Stimulated activated CD8-positive, alpha-beta memory T cell treated with anti-CD3 and anti-CD28 coated beads, Interleukin-7, amount 100 ng/mL, for 1 hour (primary cell): ENCODE measurements at places on chromosomes 4 and X.
A peak's percentile ranks its signal among the peaks of the same experiment; 100 is the strongest.

- no peak for DNase-seq
Observed at GRCh38 chr4:143399113-143399949, 62.7 kb downstream of the GAB1 start.

DNA sequence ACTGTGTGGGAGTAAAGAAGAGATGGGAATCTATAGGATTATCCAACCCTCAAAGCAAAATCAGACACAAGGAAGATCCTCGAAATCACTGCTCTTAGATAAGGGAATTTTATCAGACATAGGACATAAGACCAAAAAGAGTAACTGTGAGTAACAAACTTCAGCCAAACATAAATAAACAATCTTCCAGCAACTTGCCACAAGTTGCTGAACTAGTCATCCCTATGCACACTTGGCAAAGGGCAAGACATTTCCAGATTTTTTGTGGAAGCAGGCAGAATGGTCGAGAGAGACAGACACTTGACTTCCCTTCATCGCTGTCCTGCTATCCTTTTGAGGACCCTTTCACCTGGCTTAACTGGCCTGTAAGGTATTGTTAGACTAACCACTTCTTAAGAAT lies 89.6 kb downstream of the KCNIP4 start:
- DNase-seq, result no peak

GRCh38 chrX:1554469-1555210 lies 17.7 kb upstream of the P2RY8 start:
- peak; percentile 23 for DNase-seq

GRCh38 chr4:6873291-6873690 lies 36.3 kb upstream of the TBC1D14 start:
- no peak for DNase-seq

DNA sequence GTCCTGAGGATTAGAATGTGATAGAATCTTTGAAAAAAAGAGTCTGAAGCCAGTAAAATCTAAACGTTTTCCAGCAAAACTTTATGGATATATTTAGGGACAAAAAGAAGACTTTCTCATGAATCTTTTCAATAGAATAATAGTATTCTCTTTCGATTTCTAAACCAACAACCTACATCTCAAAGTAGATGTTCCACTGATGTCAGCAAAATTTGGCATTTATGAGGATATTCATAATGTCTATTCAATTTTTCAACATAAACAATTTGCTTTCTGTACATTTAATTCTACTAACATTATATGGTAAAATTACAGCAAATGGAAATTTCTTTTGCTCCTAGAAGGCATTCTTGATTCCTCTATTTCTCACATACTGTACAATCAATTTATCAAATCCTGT lies 886.5 kb downstream of the CENPC start:
- no peak for DNase-seq

DNA sequence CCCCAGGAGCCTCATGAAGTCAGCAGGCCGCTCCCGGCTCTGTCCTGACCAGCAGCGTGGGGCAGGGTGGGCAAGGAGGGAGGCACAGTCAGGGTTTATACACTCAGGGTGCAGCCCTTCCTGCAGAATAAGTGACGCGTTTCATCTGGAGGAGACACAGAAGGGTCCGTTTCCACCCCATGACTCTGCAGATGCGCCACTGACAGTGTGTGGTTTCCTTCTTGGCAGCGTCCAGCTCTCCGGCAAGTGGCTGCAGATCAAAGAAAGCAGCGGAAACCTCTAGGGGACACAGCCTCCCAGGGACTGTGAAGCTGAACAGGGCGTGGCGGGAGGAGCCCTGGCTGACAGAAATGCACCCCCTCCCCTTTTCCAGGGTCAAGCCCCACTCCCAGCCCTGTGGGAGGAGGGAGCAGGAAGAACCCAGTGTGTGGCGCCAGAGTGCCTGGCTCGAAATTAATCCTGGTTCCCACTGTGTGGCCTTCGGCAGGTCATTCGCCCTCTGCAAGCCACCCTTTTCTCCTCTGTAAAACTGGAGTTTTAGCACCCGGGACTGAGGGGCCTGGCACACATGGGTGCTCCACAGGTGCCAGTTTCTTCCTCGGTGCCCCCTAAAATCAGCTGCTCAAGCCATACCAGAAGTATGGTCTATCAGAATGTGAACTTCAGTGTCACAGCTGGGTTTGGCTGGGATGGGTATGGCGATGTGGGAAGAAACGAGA lies 17.3 kb upstream of the TBC1D14 start:
- no peak for DNase-seq

- no peak for DNase-seq
Observed at GRCh38 chr4:170270628-170271027, 180.9 kb upstream of the AADAT start.

GRCh38 chrX:2898846-2899512 lies 30.2 kb downstream of the ARSD start:
- DNase-seq, result no peak

GRCh38 chr4:8928074-8928473 lies 56.4 kb upstream of the HMX1 start:
- no peak for DNase-seq

DNA sequence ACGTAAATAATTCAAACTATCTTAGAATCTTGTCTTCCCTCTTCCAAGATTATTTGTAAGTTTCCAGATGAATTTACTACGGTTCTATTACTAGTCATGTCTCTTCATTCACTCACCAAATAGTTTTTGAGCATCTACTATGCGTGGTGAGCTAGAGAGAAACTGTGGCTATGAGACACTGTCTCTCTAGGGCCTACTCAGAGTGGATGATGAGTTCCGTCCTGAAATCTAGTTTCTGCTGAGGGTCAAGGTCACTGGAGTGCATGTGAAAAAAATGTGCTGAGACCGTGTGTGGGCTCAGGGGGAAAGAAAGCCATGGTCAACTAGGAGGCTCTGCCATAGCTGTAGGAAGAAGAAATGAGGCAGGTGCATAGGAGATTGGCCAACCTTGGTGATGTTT lies 320.2 kb upstream of the GATB start:
- no peak for DNase-seq

- no peak for DNase-seq
Observed at GRCh38 chr4:159266981-159267868, 164.3 kb downstream of the RAPGEF2 start.

DNA sequence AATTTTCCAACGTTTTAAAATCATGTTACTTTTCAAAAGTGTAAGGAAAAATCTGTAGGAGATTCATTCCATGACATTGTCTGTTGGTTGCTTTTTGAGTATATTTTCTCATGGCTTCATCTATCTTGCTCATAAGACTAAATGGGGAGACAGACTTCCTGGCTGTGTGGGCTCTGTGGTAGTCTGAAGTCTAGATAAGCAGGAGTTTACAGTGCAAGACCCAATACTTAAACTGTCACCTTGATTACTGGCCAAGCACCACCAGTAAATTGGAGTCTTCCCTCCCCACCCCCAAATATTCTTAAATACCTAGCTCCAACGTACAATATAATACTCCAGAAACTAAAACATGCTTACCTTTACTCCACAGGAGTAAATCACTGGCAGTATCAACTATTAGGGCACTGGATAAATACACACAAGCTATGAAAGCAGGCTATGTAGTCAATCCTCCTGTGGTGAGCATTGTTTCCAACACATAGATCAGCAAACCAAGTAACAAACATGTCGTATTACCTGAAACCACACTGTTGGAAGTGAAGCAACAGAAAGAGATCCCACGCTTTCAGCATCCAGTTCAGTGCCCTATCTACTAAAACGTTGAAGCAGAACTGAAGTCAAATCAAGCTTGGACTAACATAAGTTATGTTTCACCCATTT lies 6.2 kb downstream of the HNRNPD start:
- no peak for DNase-seq

GRCh38 chr4:76714226-76714625 lies 183.7 kb downstream of the SOWAHB start:
- DNase-seq, result no peak

DNA sequence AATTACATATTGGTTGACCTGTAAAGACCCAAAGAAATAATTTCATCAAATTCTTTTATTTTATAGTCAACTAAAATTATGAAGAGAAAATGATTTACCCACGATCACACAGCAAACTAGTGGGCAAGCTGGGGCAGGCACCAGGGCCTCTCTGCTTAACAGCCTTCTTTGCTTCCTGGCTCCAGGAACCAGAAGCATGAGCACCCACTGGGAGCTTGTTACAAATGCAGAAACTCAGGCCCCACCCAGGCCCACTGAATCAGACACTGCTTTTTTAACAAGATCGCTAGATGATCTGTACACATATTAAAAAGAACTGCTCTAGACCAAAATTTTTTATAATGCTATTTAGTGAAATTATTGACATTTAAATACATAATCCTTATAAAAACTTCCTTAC lies 95.0 kb downstream of the GEMIN8 start:
- no peak for DNase-seq

DNA sequence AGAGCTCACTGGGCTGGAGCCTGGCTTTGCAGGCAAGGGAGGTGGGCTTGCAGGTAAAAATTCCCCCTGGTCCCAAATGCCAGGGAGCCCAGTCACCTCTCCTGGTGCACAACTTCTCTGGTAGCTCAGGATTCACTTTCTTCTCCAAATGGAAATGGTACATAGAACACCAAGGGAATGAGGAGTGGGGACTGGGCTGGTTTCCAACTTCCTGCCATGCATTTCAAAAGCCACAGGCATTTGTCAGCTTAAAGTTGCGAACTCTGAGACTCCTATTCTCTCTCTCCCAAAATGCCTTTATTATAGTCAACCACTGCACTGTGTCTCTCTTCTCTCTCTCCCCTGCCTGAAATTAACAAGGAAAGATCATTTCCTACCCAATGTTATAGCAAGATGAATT lies 177.3 kb downstream of the GRIA3 start:
- no peak for DNase-seq

DNA sequence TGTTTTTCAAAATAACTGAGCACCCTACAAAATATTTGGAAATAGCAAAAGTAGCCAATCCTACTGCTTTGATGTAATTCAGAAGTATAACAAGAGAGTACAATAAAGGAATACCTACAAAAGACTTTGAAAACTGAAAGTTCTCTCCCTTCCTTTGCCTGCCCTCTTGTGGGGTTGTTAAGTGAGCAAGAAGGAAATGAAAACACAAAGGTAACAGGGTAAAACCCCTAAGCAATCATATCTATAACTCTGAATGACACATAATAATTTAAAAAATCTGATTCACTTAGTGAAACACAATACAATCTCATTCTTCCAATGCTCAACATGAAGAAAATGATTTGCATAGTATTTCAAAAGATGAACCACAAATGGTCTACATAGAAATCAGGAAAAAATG lies 98.2 kb downstream of the FRYL start:
- DNase-seq, result no peak

GRCh38 chr4:110865611-110866259 lies 242.9 kb upstream of the PITX2 start:
- no peak for DNase-seq

GRCh38 chr4:32199639-32200038 lies 1479.5 kb downstream of the PCDH7 start:
- no peak for DNase-seq

- DNase-seq, result no peak
Observed at GRCh38 chr4:121800638-121800960, 524 bp upstream of the EXOSC9 start.

DNA sequence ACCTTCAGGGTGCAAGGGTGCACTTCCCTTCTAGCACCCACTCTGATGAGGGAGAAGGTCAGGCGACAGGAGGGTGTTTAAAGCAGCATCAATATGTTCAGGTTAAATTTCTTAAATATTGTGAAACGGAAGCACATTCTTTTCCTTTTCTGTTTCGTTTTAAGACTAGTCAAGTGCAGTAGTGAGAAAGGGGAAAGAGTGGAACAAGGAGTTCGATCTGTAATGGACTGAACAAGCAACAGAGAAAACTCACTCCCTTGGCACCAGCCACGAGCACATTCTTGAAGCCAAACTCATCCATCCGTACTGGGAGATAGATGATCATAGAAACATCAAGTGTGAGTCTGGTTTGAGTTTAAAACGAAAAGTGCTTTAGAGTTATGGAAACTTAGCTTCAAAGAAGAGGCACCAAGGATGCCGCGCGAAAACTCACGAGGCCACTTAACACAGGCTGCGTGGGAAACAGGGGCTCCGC lies 815 bp downstream of the FAM53A start:
- DNase-seq, result no peak

DNA sequence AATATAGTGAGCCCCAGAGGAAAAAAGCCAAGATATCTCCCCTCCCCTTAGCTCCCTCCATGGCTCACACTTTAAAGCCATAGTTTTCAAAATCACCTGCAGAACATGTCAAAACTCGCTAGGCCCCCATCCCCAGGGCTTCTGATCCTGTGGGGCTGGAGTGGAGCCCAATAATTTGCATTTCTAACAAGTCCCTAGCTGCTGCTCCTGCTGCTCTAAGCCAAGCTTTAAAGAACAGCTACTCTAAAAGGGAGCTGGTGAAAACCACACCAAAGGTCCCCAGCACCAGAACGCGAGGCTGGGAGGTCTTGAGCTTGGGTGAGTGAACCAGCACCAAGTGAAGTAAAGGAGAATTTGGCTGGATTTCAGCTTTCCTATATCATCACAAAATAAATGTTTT lies 237.1 kb downstream of the ZNF674 start:
- no peak for DNase-seq

- DNase-seq, result no peak
Observed at GRCh38 chrX:55489314-55490009, at the start of gene USP51. TSS of gene USP51 (minus strand) at chrX:55489848. CDS start at chrX:55488939, 909 bp downstream.

GRCh38 chr4:83340692-83341343 lies 6.2 kb upstream of the HPSE start:
- DNase-seq, result no peak

GRCh38 chr4:37661772-37662171 lies 24.4 kb downstream of the RELL1 start:
- no peak for DNase-seq

- DNase-seq, result no peak
Observed at GRCh38 chr4:6986072-6986780, 56.9 kb upstream of the TADA2B start.

- peak; percentile 1 for DNase-seq
Observed at GRCh38 chr4:56909086-56909894, 1.6 kb downstream of the REST start.

GRCh38 chr4:167023364-167023925 lies 210.8 kb downstream of the SPOCK3 start:
- no peak for DNase-seq

DNA sequence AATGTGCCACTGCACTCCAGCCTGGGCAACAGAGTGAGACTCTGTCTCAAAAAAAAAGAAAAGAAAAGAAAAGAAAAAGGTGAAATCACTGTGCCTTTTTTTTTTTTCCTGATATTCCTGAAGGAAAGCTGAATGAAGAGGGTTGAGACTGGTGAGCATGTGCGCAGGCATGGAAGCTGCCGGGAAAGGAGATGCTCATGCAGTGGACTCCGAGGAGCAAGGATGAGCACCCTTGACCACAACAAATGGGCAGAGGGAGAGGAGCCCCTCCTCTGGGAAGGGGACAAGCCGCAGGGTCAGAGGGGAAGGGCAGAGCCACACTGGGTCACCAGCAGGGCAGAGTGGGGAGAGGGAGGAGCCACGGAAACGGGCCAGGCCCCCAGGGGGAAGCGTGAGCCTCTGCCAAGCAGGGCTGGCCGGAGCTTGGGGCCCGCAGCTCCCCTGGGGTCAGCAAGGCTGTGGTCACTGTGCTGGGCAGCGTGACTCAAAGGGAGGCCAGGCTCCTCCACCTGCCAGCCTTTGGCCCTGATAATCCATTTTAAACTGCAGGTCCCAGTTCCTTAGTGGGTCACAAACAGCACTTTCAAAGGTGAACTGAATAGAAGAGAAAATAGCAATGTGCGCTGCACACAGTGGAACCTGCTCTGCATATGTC lies 79.8 kb downstream of the NAT8L start:
- DNase-seq, result no peak
